CD4-positive, alpha-beta T cell treated with Interleukin-1 beta for 1 hour (primary cell): ENCODE measurements at places on chromosomes 16 and 17.

GRCh38 chr16:52568983-52569690, 22.2 kb upstream of the TOX3 start:
- DNase-seq, result no peak

GRCh38 chr16:70572050-70572925, 48.7 kb downstream of the SF3B3 start:
- DNase-seq, result no peak

GRCh38 chr16:1985466-1986150, 1.6 kb downstream of the GFER start:
- DNase-seq, result no peak

- peak; percentile 20 for DNase-seq
Observed at GRCh38 chr16:976389-976931, 5.1 kb upstream of the SOX8 start.

DNA sequence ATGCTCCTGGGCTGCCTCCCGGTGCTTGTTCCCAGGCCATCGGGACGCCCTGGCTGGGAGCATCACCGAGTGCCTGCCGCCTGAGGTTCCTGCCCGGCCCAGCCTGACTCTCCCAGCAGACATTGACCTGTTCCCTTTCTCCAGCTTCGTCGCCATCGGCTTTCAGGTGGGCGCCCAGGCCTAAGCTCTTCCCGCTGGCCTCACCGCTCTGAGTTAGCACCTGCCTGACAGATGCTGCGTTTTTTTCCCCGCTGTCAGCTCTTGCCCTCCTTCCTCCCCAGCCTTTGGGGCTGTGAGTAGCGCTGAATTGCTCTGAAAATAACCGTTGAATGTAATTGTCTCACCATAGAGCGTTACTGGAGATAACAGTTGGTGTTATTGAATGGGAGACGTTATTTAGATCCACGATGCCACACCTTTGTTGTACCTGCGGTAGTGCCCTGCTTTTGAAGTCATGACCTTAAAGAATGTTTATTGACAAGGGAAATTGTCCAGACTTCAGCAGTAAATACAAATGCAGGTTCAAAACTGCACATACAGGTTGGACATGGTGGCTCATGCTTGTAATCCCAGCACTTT, 21.3 kb upstream of the SMIM5 start:
- DNase-seq, result no peak

- DNase-seq, result no peak
Observed at GRCh38 chr17:79152110-79152509, 77.5 kb downstream of the ENGASE start.

DNA sequence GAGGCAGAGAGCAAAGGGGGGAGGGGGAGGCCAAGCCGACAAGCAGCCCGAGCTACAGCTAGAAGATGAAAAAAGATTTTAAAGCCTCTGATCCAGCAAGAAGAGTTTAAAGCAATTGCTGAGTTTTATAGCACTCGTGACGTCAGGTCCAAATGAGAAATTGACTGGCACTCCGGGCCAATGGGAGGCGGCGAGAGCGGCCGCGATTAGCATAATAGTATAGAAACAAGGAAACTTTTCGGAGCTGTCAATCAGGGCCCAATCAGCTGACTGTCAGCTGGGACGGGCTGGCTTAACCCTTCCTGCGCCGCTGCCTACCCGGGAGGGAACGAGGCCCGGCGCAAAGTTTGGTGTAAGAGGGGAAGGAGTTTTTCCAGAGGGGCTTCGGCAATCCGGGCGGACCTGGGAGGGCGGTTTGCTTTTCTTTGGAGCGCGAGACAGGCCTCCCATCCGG, at the start of gene MAF:
MAF (minus strand) TSS at position 100 of the 454 bp plus-strand sequence. CDS start 835 bp downstream, outside the sequence.
- DNase-seq, result peak; percentile 93

DNA sequence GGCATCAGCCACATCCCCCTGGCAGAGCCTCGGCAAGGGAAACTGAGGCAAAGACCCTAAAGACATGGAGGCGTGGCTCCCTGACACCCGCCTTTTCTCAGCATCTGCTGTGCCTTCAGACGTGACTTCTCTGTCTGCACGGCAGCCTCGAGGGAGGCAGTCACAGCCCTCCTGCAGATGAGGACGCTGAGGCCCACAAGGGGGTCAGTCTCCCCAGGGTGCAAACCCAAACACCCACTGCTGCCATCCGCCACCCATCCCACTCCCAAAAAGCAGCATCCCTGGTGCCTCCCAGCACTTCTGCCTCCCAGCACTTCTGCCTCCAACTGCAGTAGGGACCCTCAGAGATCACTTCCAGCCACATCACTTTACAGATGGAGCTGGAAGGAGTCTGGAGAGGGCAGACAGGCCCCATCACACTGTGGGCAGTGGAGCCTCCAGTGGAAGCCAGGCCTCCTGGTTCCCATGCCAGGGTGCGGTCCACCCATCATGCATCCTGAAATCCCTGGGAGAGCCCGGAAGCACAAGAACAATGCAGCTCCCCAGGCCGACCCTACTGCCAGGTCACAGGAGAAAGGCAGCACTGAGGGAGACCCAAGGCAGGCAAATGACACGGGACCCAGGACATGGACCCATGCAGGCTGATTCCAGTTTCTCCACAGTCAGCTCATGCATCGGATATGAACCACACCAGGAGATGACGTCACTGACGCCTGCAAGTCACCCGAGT, 23.8 kb downstream of the KDM8 start:
- DNase-seq, result no peak

DNA sequence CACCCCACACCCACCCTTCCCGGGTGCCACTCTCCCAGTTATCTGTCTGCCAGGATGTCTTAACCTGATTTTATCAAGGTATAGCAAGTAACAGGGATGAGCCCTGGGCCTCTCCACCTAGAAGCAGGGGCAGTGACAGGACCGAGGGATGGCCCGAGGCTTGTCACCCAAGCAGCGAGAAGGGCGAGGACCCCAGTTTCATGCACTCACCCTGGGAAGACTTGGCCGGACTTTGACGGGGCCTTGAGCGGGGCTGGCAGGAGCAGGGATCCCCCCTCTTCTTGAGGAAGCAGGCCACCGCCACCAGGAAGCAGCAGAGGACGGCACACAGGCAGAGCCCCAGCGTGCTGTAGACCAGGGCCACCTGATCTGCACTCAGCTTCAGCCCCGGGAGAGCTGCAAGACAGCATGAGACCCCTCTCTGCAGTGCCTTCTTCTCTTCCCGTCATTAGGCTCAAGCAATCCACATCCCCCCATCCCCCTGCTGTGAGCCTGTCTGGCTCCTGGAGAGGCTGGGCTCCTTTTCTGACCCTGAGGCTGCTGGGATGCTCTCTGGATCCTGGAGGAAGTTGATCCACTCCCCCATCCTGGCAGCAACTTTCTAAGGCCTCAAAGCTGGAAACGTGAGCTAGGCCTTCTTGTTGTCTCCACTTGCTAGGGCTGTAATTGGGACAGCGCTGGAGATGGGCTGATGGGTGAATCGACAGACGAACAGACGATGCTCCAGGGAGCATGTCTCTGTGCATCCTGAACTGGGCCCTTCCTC, 31.6 kb downstream of the TNFRSF13B start:
- DNase-seq, result no peak

DNA sequence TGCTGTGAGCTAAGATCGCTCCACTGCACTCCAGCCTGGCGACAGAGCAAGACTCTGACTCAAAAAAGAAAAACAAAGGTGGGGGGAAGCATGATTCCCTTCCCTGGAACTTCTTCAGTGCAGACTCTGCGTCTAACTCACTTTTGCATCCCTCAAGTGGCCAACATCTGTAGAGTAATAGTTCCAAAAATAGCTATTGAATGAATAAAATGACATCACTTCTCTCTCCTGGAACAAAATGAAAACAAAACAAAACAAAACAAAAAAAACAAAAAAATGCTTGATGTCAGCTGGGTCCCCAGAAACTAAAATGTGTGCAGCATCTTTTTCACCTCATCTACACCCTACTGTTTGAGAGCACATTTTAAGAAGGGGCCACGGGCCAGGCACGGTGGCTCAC, 197.7 kb upstream of the NOG start:
- DNase-seq, result no peak

DNA sequence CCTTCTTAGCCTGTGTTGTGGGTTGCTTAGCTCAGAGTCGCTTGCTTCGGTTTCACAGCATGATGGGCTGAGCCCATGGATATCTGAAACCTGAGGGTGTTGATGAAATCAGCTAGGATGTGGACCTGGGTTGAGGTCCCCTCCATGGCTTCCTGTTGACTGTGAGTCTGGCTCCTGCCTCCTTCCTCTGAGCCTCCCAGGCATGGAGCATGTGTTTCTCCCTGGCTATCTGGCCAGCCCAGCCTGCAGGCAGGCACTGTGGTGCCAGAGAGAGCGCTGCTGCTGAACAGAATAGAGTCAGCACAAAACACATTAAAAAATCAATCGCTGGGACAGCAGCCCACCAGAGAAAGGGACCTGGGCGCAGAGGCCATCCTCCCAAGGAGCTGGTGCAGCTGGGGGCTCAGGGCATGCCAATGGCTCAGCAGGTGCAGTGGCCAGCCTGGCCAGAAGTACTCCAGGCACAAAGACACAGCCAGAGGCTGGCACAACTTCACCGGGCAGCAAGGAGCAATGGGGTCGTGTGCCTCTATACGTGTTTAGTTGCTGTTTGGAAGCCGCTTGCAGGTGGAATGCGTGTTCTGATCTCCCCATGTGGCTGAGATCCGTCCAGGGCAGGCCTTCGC, 28.3 kb upstream of the GPRC5C start:
- DNase-seq, result no peak

DNA sequence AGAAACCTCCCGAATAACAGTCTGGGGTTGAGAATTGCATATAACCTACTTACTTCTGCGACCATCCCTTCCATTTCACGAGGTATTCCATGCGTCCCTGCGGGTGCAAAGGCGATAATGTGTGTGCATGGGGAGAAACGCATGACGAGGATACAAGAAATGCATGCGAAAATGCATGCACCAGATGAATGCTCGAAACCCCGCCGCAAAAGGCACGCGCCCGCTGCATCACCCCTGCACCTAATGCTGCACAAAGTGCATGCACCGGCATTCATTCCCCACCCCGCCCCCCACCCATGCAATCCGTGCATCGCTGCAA, 474 bp downstream of the CBX8 start:
- no peak for DNase-seq

- DNase-seq, result no peak
Observed at GRCh38 chr17:78992542-78993212, 13.0 kb upstream of the LGALS3BP start.

DNA sequence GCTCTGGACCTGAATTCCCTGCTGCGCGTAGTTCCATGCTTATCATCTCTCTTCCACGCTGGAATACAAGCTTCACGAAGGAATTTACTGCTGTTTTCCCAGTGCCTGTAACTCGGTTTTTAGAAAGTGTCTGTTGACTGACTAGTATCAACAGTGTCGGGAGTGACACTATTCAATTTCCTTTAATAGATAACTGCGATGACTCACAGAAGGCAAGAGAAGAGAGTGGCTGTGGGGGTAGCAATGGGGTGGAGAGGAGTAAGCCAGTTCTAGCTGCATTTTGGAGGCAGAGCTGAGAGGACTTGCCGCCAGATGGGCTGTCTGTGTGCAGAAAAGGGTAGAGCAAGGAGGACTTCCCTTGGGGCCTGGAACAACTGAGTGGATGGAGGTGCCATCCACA, 25.2 kb downstream of the B4GALNT2 start:
- no peak for DNase-seq

DNA sequence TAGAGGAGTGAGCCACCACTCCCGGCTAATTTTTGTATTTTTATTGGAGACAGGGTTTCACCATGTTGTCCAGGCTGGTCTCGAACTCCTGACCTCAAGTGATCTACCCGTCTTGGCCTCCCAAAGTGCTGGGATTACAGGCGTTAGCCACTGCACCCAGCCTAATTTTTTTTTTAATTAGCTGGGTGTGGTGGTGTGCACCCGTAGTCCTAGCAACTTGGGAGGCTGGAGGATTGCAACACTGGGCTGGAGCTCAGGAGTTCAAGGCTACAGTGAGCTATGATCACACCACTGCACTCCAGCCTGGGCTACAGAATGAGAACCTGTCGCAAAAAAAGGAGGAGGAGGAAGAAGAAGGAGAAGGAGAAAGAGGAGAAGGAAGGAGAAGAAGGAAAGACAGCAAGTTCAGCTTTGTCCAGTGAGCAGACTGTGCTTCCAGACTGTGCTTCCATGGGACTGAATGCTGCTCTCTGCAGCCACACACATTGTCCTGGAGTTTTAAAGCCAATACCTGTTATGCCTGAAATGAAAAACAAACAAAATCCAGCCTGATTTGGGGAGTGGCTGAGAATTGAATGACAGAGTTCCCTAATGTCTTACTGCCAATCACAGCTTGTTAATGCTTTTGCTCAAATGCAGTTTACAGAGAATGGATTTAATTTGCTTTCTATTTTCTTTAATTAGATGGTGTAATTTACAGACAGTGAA, 2.8 kb upstream of the TNFRSF13B start:
- no peak for DNase-seq
